ENCODE measurements at places on chromosomes 7 and 10.

DNA sequence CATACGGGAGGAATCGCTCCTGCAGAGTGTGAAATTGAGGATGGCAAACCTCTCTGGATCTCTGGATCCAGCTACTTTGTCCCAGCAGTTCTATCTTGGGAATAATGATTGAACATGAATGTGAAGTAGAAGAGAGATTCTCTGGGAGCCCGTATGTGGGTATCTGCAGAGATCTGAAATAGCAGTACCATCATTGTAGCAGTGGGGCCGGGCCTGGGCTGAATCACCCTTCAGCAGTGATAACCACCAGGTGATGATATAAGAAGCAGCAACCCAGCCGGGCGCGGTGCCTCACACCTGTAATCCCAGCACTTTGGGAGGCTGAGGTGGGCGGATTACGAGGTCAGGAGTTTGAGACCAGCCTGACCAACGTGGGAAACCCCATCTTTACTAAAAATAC lies 51.9 kb downstream of the SKIDA1 start:
- no peak for DNase-seq

- no peak for DNase-seq
Observed at GRCh38 chr10:3433131-3433530, 260.5 kb upstream of the PITRM1 start.

GRCh38 chr10:124949543-124949942 lies 7.6 kb downstream of the ZRANB1 start:
- DNase-seq: no peak

GRCh38 chr10:97701438-97702069 lies 12.0 kb upstream of the MARVELD1 start:
- no peak for DNase-seq

GRCh38 chr10:45058580-45058979 lies 57.9 kb downstream of the ZNF22 start:
- DNase-seq: no peak

DNA sequence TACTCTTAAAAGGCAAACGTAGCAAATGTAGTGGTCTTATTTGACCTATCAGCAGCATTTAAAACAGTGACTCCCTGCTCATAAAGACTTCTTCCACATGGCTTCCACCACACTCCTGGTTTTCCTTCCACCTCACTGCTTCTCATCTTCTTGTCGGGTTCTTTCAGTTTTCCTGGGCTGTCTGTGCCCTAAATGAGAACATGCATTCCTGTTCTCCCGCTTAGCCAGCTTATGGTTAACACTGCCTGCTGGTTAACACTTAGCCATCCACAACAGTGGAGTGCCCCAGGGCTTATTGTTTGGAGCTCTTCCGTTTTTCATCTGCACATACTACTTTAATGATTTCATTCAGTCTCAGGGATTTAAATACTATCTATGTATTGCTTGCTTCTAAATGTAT lies 34.3 kb upstream of the EXOC6 start:
- no peak for DNase-seq

DNA sequence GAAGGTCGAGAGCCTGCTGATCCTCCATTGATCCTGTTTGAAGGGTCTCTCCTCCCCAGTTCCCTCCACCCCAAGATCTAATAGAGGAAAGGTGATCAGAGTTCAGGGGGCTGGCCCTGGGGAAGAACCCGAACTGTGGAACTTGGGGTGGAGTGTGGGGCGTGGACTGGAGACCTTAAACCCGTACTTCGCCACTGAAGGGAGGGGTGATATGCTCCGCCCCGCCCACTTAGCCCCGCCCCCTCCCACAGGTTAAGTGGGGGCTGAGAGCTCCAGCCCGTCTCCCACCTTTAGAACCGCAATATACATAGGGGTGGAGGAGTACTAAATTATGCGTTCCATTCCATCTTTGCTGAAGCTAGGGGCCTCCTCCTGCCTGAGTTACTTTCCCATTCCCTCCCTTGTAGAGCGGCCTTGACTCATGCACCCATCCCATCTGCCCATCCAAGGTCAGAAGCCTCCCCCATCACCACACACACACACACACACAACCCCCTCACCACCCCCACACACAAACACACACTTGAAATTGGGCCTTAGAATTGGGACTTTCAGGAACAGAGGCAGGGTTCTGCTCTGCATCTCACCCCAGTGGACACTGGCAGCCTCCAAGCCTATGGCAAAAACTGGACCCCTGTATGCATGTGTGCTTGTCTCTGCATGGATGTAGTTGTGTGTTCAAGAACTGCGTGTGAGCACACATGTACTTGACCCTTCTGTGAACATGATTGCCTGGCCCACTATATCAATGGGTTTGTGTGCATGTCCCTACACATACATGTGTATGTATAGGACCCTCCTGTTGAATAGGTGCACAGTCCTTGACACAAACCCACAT lies 991 bp downstream of the SEMA4G start:
- no peak for DNase-seq

DNA sequence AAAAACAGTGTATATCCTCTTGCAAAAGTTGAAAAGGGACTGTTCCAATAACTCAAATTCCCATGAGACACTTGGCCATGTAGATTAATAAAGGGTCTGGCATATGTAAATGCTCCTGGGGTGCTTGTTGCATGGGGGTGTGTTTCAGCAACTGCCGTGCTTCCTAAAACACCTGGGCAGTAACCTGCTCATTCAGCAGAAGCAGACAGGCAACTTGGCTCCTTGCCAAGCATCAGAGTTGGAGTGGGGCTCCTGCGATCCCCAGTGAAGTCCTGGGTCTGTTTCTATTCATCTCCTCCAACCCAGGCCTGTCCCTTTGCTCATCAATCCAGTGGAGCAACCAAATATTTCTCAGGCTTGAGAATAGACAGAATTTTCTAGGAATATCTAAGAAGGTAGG lies 42.2 kb upstream of the ADAM12 start:
- no peak for DNase-seq

- no peak for DNase-seq
Observed at GRCh38 chr10:31771331-31771831, 157.2 kb downstream of the ARHGAP12 start.

GRCh38 chr7:141039376-141039775 lies 24.6 kb upstream of the MRPS33 start:
- no peak for DNase-seq

GRCh38 chr7:7639847-7640220 lies 718 bp upstream of the UMAD1 start:
- DNase-seq: no peak

DNA sequence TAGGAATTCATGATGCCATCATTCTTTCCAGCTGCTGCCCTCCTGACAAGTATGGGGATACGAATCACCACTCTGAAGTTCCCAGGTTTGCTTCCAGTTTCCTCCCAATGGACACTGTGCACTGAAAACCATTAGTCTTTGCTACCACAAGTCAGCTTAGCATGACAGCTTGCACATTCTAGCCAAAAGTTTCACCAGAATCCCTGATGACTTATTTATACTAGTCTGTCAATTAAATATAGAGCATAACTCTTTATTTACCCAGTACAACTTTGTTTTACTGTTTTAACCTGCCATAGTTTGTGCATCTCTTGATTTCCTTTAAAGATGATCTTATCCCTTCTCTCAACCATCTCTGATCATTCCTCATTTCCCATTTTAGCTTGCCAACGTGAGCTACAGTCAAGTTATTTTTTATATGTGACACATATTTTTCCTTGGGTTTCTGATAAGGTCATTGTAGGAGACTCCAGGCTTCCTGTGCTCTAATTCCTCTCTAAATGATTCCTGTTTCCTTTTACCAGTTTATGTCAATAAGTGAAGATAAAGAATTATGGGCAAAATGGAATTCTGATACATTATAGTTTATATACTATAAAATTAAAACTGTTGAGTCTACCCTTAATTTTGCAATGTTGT lies 167.5 kb upstream of the MEOX2 start:
- DNase-seq: no peak

DNA sequence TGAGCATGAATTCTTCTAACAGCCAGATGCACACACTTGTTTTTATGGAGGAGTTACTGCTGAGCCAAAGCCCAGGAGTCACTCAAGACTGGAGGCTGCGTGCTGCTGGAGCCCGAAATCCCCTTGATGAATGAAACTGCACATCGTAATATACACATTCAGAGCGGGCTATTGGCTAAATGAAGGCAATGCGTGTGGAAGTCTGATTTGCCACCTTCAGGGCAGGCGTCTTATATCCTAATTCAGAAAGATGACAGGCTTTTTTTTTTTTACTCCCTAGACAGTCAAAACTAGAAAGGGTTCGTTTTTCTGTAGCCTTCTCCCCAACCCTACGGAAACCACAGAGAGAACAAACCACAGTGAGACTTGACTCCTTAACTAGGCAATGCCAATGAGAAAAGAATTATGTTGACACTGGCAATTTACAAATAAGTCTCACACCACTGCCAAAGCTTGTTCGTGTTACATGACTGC lies 227.2 kb upstream of the KLF14 start:
- no peak for DNase-seq

DNA sequence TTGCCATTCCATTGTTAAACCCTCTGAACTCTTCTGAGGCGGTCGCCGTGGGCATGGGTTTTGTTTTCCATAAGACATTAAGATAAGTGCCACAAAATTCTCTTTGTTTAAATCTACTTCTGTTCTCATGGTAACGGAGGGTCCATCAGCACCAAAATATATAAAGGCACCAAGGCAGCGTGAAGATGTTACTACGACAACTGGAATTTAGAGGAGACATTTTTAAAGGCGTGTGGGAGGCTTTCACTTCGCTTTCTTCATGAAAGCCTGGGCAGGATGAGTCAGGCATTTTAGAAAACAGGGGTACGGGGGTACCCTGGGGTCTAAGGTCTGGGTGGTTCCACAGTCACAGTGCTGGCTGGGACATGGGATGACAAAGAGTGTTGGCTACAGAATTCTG lies 34.0 kb downstream of the SMKR1 start:
- DNase-seq: no peak

- DNase-seq: no peak
Observed at GRCh38 chr7:50393076-50393475, 57.1 kb downstream of the FIGNL1 start.

- no peak for DNase-seq
Observed at GRCh38 chr7:155864271-155864985, 52.2 kb upstream of the SHH start.

GRCh38 chr7:131511774-131512535 lies 44.5 kb downstream of the PODXL start:
- DNase-seq: no peak

GRCh38 chr7:3164380-3164792 lies 120.7 kb upstream of the CARD11 start:
- no peak for DNase-seq

GRCh38 chr10:30747633-30748032 lies 118.1 kb upstream of the LYZL2 start:
- DNase-seq: no peak

DNA sequence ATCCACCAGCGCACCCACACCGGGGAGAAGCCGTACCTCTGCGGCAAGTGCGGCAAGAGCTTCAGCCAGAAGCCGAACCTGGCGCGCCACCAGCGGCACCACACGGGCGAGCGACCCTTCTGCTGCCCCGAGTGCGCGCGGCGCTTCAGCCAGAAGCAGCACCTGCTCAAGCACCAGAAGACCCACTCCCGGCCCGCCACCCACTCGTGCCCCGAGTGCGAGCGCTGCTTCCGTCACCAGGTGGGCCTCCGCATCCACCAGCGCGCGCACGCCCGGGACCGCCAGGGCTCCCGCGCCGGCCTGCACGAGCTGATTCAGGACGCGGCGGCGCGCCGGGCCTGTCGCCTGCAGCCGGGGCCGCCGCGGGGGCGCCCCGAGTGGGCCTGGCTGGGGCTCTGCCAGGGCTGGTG lies 17.7 kb downstream of the ZNF775 start:
- no peak for DNase-seq

GRCh38 chr7:66804001-66804400 lies 63.5 kb downstream of the RABGEF1 start:
- no peak for DNase-seq

DNA sequence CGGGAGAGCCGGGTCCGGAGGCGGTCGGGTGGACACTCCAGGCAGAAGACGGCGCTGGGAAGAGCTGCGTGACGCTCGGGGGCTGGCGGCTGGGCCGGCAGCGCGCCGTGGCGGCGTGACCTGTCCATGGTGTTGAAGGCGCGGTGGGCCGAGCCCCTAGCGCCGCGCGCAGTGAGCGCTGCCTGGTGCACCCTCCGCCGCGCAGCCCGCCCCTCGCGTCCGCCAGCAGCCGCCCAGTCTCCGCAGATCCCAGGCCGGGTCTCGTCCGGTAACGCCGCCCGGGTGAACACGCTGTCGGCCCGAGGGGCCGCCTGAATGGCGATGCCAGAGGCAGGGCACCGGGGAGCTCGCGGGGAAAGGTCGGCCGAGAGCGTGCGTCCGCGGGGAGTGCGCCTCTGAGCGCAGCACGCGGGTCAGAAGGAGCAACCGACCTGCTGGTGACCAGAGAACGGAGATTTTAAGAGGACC lies 657 bp upstream of the TMEM178B start:
- DNase-seq: no peak

DNA sequence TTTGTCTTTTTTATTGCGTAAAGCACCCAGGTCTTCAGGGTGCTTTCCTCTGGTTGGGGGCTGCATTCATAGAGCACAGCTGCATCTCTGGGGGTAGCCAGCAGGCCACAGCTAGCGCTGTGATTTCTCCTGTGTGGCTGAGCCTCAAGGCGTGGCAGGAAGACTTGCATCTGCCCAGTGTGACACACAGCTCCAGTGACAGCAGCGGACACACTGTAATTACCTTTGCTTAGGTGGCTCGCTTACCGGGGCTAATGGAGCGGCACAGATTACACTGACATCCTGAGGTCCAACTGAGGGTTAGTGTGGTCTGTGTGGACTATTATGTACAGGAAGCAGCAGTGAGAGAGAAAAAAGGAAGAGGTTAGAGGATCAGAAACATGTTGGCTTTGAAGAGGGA lies 27.1 kb downstream of the ABCB4 start:
- no peak for DNase-seq

- no peak for DNase-seq
Observed at GRCh38 chr10:106711313-106711906, 453.1 kb downstream of the SORCS1 start.

- DNase-seq: no peak
Observed at GRCh38 chr10:132436861-132437410, 39.9 kb downstream of the PWWP2B start.

- no peak for DNase-seq
Observed at GRCh38 chr7:143479055-143479766, 1.5 kb downstream of the TAS2R41 start.

DNA sequence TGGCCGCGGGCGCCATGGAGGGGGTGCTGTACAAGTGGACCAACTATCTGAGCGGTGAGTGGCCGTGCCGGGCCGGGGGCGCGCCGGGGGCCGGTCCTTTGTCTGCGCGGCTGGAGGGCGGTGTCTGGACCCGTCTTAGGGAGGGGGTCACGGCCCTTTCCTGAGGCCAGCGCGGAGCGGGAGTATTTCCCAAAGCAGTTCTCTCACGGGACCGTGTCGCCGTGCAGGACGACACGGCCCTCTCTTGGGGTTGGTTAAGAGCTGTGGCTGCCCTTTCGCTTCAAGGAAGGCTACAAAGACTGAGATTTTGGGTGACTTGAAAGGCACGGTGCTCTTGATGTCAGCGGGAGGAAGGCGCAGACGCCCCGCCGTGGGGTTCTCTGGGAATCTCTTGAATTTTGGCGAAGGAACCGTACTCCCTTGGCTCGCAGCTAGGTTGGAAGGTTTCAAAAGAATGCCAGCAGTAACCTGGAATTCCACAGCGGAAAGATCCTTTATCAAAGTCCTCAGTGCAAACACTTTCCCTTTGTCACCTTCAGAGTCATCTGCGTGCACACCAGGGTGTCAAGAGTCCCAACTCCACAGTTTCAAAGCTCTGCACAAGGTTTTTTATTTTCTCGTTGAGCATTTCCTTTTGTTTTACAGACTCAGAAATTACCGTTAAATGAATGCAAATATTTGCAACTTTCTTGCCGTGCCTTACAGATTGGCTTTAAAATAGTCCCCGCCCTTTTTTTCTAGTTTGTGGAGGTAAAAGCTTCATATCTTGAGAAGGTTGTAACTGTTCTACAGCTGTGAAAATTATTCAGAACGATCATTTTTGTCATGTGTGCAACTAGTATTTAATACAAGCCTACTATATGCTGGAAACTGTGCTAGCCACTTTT lies 780 bp downstream of the PLEKHA8 start:
- no peak for DNase-seq
